Right lobe of liver (tissue), 6 donors: ENCODE measurements at places on chromosomes 6 and 20. TPM values are rescaled to one million over a fixed set of nuclear protein-coding genes. Genes with fewer than 3 reads are reported as not detected.

CAPN11 gene
- 0.22 TPM for total RNA-seq

TBXT gene
- total RNA-seq = not detected

CNR1 gene
- not detected for total RNA-seq

KCTD20 gene
- 33.5 TPM for total RNA-seq

SMLR1 gene
- total RNA-seq = 23.7 TPM

ATF6B gene
- total RNA-seq = 34.7 TPM

C20orf96 gene
- 1.9 TPM for total RNA-seq

- no peaks in the 10 kb centered on the region for H3K36me3 ChIP-seq
- no peak for DNase-seq
- no peak overlapping the region for H3K27ac ChIP-seq
Measured at GRCh38 chr20:64102647-64103354, 4.6 kb downstream of the NPBWR2 start.

- H3K4me3 ChIP-seq = no peak overlapping the region
- no peaks in the 10 kb centered on the region for H3K36me3 ChIP-seq
- no peak for DNase-seq
- no peaks in the 10 kb centered on the region for H3K27me3 ChIP-seq
- H3K4me1 ChIP-seq = no peaks in the 10 kb centered on the region
Measured at GRCh38 chr6:109302176-109302575, 80.1 kb downstream of the CD164 start.

DNA sequence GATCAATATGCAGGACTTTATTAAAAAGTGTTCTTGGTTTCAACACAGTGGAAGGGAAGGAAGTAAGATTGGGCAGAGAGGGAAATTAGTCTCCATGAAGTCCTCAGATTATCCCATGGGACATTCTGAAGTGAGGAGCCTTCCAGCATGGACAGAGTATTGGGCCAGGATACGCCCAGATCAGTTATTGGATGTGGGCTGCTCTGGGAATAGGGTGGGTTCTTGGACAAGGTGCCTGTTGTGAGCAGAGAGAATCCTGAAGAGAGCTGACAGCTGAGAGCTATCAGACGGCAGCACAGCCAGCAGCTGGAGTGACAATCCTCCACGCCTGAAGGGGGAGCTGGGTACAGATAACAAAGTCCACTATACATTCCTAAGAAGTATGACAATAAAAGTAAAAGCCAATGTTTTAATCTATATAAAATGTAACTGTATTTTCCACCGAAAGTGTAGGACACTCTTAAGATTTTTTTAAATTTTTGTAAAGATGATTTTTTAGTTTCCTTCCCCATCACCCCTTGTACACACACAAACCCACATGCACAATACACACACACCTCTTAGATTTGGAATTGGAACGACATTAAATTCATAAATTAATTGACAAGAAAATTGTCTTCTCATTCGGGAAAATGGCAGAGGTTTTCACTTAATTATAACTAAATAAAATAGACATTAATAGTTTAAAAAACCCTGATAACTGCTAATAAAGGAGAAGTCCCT is 107.8 kb downstream of the FBXO5 start:
- H3K27me3 ChIP-seq = no peaks in the 10 kb centered on the region
- no peaks in the 10 kb centered on the region for H3K36me3 ChIP-seq
- H3K4me3 ChIP-seq = no peak overlapping the region
- no peak for DNase-seq

- DNase-seq = no peak
- H3K36me3 ChIP-seq = no peaks in the 10 kb centered on the region
Measured at GRCh38 chr6:68826501-68826900, 191.4 kb downstream of the ADGRB3 start.

GRCh38 chr6:100171533-100172321 is 177.7 kb upstream of the MCHR2 start:
- no peak overlapping the region for H3K4me3 ChIP-seq
- no peaks in the 10 kb centered on the region for H3K27me3 ChIP-seq
- no peak overlapping the region for H3K27ac ChIP-seq

DNA sequence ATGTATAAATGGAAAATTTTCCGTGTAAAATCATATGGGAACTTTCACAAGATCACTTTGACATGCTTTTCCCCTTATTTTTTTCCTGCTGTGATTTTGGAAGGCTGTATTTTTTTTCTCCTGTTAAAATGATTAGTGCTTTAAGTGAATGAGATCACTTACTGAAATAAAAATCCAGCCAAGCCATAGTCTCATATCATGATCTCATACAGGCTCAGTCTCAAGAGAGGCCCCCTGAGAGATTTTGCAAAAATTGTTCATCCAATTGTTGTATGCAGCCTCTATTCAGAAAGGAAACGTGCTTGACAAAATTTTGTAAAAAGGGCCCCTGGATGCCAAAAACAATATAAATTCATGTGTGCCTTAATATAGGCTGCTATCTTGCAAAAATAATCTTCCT is 528.2 kb downstream of the HDGFL1 start:
- H3K27me3 ChIP-seq = no peaks in the 10 kb centered on the region
- H3K4me1 ChIP-seq = no peaks in the 10 kb centered on the region
- H3K36me3 ChIP-seq = no peaks in the 10 kb centered on the region
- H3K4me3 ChIP-seq = no peak overlapping the region
- DNase-seq = no peak

DNA sequence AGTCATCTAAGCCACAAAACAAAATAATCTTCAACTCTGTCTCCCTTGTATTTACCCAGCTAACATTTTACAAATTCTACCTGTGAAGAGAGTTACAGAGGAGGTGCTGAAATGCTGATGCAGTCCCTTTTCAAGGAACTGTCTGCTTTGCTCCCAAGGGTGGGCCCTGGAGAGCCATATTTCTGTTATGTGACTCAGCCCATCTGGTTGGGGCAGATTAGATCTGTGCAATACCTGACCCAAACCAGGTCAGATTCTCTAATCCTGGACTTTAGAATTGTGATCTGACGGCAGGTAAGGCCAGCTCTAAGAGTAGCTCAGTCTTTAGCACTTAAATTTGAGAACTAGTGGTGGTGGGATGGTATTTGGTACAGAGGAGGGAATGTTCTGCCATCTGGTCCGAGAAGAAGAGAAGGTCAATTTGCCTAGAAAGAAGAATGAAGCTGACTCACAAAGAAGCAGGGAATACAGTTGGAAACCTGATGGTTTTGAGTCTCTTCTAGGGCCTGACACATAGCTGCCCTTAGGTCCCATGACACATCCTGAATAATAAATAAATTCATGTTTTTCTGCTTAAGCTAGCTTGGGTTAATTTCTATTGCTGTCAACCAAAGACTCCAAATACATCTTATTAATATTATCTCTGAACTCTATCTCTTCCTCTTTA is 8.1 kb downstream of the ZNF311 start:
- H3K4me3 ChIP-seq = no peak overlapping the region
- no peaks in the 10 kb centered on the region for H3K27me3 ChIP-seq
- no peak for DNase-seq
- no peak overlapping the region for H3K27ac ChIP-seq

GRCh38 chr6:89984926-89985750 is 90.9 kb downstream of the GJA10 start:
- no peaks in the 10 kb centered on the region for H3K4me1 ChIP-seq
- no peak overlapping the region for H3K4me3 ChIP-seq
- H3K27ac ChIP-seq = no peak overlapping the region
- H3K36me3 ChIP-seq = no peaks in the 10 kb centered on the region
- DNase-seq = peak; percentile 54
- H3K27me3 ChIP-seq = no peaks in the 10 kb centered on the region

DNA sequence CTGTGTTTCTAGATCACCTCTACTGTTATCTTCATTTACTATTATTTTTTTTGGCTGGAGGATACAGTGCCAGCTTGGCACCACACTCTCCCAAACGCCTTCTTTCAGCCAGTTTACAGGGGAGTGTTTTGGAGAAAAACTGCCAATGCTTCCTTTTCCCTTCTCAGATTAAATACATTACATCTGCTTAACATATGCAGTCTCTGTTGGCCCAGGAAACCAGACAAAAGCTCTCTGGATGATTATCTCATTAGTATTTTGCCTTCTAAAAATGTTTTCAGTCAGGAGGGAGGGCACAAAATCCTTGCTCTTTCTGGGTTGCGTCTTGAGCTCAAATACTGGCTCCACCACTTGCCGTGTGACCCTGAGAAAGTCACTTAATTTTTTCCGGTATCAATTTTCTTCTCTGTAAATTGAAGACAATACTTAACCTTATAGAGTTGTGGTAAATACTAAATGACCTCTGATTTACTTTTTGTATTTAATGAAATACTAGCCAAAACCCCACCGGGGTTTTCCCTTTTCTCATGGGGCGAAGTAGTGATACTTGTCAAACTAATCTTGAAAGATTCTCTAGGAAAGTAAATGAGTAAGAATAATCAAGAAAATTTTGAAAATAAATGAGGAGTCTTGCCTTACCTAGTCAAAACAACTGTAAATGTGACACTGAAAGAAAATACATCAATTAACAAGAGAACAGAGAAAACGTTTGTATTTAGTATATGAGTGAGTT is 146.2 kb downstream of the MMS22L start:
- no peaks in the 10 kb centered on the region for H3K4me1 ChIP-seq
- H3K4me3 ChIP-seq = no peak overlapping the region
- H3K27ac ChIP-seq = no peak overlapping the region
- no peaks in the 10 kb centered on the region for H3K27me3 ChIP-seq

- H3K4me1 ChIP-seq = peaks cover 12% of the 10 kb centered on the region
- H3K27ac ChIP-seq = no peak overlapping the region
- H3K27me3 ChIP-seq = no peaks in the 10 kb centered on the region
- DNase-seq = peak; percentile 65
- peak overlapping the region; percentile 68 for H3K4me3 ChIP-seq
Measured at GRCh38 chr20:62406635-62407176, 379 bp downstream of the CABLES2 start.

DNA sequence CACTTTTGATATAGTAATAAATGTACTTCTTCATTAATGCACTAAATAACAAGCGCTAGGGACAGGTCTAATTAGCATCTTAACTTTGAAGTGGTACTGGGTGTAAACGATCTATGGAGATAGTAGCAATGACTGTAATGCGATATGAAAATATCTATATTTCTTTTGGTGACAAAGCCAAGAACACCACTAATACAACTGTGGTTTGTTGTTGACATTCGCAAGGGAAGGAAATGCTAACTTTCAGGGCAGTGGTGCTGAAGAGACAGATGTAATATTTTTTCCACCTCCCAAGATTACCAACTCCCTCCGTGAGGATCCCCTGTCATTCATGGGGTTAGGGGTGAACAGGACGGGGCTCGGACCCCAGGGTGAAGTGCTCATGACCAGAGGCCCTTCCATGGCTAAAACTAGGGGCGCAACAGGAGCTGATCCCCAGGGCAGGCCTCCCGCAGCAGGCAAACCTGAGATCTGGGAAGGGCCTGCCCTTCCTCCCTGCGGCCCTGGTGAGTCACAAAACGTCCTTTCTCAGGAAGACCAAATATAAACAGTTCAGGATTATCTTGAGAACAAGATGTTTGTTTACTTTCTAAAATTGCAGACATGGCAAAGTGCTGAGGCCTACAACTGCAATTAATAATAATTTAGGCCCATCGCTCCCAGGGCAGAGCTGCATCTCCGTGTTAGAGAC is 65.0 kb upstream of the TOX2 start:
- no peak overlapping the region for H3K4me3 ChIP-seq
- no peaks in the 10 kb centered on the region for H3K4me1 ChIP-seq
- DNase-seq = peak; percentile 45
- no peaks in the 10 kb centered on the region for H3K36me3 ChIP-seq
- peak overlapping the region; percentile 42 for H3K27ac ChIP-seq

DNA sequence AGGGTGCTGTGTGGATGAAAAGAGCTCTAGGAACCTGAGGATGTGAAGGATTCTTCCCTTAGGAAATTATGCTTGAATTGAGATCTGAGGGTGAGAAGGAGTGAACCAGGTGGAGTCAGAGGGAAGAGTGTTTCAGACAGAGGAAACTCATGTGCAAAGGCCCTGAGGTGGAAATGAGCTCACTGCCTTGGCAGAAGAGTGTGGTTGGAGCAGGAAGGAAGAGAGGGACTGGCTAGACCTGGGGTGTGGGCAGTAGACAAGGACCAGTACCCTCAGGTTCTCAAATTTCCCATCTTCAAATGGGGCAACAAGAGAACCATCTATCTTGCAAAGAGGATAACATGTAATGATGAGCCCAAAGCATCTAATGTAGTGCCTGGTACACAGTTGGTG is 24.0 kb upstream of the GTSF1L start:
- no peak for DNase-seq
- no peaks in the 10 kb centered on the region for H3K27me3 ChIP-seq
- H3K27ac ChIP-seq = no peak overlapping the region
- no peak overlapping the region for H3K4me3 ChIP-seq
- no peaks in the 10 kb centered on the region for H3K36me3 ChIP-seq
- H3K4me1 ChIP-seq = no peaks in the 10 kb centered on the region

DNA sequence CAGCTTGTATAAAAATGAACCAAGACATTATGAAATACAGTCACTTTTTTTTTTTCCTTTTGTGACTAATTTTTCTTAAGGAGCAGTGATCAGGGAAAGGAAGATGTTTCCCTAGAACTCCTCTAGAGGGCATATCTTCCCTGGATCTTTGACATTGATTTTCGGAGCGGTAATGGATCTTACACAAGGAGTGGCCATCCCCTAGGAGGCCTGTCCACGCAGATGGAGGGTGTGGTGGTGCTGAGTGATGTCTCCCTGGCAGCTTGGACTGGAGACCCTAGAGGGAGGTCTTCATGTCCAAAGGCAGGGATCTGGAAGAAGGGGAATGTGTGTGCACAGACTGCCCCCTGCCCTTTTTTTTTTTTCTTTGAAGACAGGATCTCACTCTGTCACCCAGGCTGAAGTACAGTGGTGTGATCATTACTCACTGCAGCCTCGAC is 7.0 kb upstream of the KIFC1 start:
- H3K36me3 ChIP-seq = no peaks in the 10 kb centered on the region
- H3K4me3 ChIP-seq = no peak overlapping the region
- no peak overlapping the region for H3K27ac ChIP-seq
- no peaks in the 10 kb centered on the region for H3K4me1 ChIP-seq
- no peaks in the 10 kb centered on the region for H3K27me3 ChIP-seq
